ENCODE measurements at places on chromosomes 5 and 9.

- DNase-seq = no peak
Observed at GRCh38 chr9:92179286-92180001, 64.2 kb upstream of the SPTLC1 start.

GRCh38 chr5:36657563-36657995 lies 51.2 kb downstream of the SLC1A3 start:
- DNase-seq = peak; percentile 99

DNA sequence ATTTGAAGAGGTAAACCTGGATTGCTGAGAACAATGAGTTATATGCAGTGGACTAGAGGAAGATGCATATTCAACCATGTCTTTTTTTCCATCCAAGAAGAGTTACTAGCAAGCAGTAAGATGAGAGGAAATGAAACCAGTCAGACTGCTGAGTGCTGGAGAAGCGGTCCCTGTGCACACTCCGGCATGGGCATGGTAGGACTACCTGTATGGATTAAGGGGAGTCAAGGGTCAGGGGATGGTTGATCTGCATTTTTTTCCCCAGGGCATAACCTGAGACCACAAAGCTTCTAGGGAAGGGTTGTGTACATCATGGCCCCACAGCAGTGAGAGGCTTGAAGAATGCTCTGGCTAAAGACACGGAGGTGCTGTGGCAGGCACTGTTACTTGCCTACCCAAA lies 76.6 kb upstream of the ZNF169 start:
- DNase-seq = no peak

DNA sequence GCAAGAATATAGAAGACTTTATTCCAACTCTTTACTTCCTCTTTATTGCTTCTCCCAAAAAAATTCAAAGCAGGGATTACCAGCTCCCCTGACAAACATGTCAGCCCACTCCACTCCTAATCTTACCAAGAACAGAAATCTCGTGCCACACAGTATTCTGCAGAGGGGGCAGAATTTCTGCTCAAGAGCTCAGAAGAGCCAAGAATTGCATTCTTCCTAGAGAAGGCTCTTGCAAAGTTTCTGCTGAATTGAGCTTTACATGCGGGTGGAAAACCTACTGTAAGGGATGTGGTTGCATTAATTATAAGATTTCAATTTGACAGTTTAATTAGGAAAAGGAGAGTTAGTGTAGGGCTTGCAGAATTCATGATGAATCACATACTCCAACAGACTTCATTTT lies 428.5 kb downstream of the CETN3 start:
- no peak for DNase-seq

GRCh38 chr9:107158321-107158720 lies 124.8 kb upstream of the RAD23B start:
- DNase-seq = peak; percentile 42

GRCh38 chr5:159424123-159424522 lies 93.8 kb upstream of the IL12B start:
- no peak for DNase-seq

DNA sequence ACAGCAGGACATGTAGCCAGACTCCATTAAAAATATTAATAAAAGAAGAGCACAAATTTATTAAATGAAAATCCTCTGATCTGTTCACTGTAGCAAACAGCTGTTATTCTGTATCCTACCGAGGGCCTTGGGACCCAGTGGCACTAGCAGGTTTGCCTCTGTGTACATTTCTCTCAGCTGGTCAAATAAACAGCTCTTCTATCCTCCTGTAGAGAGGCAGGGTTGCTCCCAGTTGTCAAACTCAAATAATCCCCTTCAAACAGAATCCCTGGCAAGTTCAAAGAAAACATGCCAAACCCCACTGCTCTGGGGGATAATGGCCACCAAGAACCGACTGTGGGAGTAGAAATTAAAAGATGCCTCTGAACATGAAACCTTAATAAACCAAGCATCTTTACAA lies 1262.0 kb upstream of the DMAC1 start:
- no peak for DNase-seq

DNA sequence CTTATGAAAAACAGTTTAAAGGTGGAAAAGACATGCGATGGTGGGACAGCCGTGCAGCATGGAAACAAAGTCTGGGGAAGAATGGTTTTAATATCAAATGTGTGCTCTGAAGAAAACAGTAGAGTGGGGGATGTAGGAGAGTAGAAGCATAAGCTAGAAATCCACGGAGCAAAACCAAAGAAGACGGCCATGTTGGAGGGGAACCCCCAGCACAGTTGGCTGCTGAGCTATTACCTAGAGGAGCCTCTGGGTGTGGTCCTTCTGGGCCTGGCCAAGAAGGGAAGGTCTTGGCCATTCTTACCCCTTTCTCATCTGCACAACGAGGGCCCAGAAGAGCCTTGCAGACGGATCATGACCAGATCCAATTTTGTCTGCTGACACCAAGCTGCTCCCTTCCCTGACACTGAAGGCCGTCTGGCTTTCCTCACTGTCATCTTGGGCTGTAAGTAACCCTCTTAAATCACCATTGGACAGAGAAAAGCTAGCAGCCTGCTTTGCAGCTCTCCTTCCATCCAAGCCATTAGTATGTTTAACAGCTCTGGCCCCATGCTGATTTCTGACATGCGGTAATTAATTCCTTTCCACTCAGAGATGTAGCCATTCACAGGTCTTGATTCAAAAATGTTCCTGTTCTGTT lies 189.5 kb downstream of the SEC61B start:
- no peak for DNase-seq

- peak; percentile 2 for DNase-seq
Observed at GRCh38 chr9:29241320-29241719, 1668.0 kb upstream of the C9orf72 start.

DNA sequence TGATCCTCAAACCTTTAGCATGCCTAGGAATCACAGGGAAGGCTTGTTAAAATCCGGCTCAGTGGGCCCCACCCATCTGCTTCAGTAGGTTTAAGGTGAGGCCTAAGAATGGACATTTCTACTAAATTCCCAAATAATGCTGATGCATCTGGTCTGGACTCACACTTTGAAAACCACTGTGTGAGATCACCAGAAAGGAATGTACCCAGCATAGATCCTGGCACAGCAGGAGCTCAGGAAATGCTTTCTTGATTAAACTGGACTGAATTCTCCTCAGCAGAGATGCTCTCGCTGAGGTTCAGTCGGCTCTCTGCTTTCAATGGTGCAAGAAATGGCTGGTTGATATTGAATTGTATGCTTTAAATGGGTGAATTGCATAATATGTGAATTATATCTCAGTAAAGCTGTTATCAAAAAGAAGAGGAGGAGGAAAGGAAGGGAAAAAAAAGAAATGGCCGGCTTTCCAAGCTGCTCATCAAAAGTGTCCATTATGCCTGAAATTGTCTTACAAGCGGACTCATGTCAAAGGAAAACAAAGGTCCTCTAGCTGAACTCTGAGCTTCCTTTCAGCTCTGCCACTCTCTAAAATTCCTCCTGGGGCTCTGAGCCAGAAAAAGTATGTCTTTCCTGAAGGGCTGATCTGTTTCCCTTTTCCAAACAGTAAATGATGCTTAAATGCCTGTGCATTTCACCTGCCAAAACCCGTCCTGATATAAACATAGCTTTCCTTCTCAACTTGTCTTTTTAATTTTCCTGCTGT lies 77.6 kb upstream of the SAP30L start:
- peak; percentile 96 for DNase-seq

GRCh38 chr5:142829801-142830220 lies 59.6 kb downstream of the ARHGAP26 start:
- peak; percentile 51 for DNase-seq

DNA sequence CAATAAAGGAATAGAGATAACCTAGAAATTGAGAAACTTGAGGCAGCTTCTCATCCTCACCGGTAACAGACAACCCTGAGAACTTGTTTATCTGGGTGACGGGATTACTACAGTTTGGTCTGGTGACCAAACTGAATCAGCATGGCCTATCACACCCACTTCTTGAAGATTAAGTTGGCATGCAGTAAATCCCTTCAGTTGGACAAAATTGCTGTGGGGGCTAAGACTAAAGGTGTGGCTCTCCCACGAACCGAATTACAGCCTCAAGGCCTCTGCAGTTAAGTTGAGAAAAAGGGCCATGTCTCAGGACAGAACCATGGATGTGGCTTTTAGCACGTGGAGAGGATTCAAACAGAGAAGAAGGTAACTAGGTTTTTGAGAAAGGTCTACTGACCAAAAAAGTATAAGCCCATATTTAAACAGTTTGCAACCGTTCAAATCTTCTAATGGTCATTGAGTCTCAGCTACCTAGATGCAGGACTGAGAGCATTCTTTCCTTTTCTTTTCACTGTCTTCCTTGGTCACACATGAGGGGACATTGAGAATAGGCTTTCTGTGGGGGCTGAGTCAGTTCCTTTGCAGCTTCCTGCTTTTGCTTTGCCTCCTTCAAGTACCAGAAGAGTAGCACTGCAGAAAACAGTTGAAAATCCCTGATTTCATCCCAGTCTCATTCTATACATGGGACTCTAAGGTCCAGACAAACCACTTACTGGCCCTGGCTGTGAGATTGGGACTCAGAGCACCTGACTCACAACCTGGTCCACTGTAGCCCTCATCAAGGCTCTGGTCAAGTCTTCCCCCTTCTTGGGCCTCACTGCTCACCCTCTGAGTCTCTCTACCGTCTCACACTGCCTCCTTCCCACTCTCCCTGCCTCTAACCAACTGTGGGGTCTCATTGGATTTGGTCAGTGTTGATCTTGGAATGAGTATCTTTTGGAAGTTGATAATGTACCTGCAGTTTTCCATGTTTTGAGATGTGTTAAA lies 30.9 kb downstream of the PDE6A start:
- no peak for DNase-seq

- no peak for DNase-seq
Observed at GRCh38 chr9:130938652-130939404, at the start of gene FIBCD1. FIBCD1 (minus strand) TSS chr9:130939247; CDS start chr9:130938607, 640 bp downstream.

GRCh38 chr9:124472770-124473169 lies 22.5 kb downstream of the ADGRD2 start:
- no peak for DNase-seq

GRCh38 chr5:149733129-149733900 lies 3.2 kb downstream of the PPARGC1B start:
- no peak for DNase-seq

- no peak for DNase-seq
Observed at GRCh38 chr5:125085797-125086505, 339.5 kb upstream of the ZNF608 start.

DNA sequence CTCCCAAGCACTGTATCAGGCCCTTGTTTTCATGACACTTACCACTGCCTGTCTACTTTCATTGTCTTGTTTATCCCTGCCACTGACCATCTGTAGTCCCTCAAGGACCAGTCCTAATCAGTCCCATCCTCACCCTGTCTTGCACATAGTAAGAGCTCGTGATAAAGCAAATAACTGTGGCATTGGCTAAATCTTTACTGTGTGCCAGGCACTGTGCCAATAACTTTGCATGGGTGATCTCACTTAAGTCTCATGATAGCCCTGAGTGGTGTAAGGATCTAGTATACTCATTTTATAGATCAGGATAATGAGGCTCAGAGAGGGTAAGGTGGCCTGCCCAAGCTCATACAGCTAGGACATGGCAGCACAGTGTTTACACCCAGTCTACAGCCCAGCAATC lies 5.6 kb downstream of the CDX1 start:
- DNase-seq = no peak

GRCh38 chr9:5587024-5587423 lies 41.9 kb upstream of the RIC1 start:
- peak; percentile 83 for DNase-seq

- peak; percentile 41 for DNase-seq
Observed at GRCh38 chr5:73693573-73694061, 67.6 kb downstream of the ARHGEF28 start.

DNA sequence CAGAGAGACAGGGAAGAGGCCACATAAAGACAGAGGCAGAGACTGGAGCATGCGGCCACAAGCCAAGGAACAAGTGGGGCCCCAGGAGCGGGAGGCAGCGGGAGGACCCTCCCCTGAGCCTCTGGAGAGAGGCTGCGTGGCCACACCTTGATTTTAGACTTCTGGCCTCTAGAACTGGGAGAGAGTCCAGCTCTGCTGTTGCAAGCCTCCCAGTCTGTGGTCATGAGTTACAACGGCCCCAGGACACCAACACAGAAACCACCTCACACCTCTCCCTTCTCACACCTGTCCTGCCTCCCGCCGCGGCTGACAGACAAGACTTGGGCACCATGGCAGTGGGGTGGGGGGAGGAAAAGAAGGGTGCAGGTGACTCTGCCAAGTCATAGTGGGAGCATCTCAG lies 2.2 kb downstream of the INPP5E start:
- DNase-seq = peak; percentile 18

- no peak for DNase-seq
Observed at GRCh38 chr9:78575081-78575480, 278.2 kb downstream of the PSAT1 start.

- no peak for DNase-seq
Observed at GRCh38 chr9:129945314-129945713, 97.7 kb downstream of the FNBP1 start.
